ENCODE measurements at places on chromosomes 16 and 17. TPM values are rescaled to one million over a fixed set of nuclear protein-coding genes. Genes with fewer than 3 reads are reported as not detected.

DNA sequence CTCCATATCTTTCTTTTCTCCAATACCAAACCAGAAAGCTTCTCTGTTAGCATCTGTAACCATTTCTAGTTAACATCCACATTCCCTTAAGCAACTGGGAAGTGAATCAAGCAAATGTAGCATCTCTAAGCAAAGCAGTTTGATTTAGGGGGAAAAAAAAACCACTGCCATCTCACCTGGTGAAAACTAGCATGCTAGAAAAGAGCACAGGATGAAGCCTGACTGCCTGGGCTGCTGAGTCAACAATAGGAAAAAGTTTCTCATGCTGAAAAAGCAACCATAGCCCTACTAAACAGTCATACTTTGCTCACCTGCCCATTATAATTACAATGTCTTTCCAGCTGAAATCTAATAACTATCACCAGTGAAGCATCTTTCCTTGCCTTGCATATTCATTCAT lies 139.3 kb downstream of the ANKFN1 start:
- no peak for DNase-seq

GRCh38 chr16:30335598-30336474 lies 19.3 kb downstream of the CD2BP2 start:
- DNase-seq: no peak

The BEAN1 gene
- total RNA-seq: 2.5 TPM

GRCh38 chr17:68511254-68511670 lies 968 bp upstream of the PRKAR1A start:
- DNase-seq: no peak

DNA sequence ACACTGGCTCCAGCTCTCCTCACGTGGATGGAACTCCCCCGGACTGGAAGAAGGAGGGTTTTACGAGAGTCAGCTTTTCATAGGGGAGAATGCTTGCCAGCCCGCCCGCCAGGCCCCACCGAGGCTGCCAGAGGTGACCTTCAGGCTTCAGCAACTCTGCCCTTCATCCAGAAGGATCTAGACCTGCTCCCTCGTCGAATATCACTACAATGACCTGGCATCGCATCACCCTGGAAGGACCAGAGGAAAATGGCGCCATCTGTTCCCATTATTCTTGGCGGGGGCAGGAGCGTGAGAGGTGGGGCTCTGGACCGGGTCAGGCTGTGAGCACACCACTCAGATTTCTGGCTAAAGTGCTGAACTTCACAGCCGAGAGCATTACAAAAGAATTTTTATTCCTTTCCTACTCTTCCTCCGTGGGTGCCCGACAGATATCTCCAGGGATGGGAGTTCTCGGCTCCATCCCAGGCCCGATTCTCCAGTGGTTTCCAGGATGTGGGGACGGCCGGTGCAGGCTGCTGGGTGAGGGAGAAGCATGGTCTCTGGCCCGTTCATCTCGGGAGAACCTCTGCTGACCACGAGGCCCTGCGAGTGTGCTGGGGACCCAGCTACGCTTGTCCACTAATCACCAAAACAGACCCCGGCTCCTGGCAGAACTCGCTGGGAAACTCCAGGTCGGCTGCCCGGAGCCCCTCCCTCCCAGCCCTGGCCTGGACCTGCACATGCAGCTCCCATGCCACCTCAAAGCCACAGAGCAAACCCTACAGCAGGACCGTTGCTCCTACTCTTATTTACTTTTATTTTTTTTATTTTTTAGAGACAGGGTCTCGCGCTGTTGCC lies 36.8 kb upstream of the ZNF469 start:
- DNase-seq: no peak

The USH1G gene
- total RNA-seq: 1.1 TPM

The KRTAP3-1 gene
- total RNA-seq: 5.3 TPM
